ENCODE measurements at places on chromosomes 11 and 22.
A peak's percentile ranks its signal among the peaks of the same experiment; 100 is the strongest.

GRCh38 chr11:67273260-67273990 is 7.2 kb downstream of the GRK2 start:
- no peak for DNase-seq

GRCh38 chr11:76683161-76684095 is 12.9 kb upstream of the LRRC32 start:
- DNase-seq, result no peak

- no peak for DNase-seq
Measured at GRCh38 chr22:36447632-36448031, 33.8 kb downstream of the TXN2 start.

GRCh38 chr11:35163702-35164496 is 24.9 kb downstream of the CD44 start:
- no peak for DNase-seq

- DNase-seq, result no peak
Measured at GRCh38 chr22:17164392-17165024, 5.4 kb upstream of the HDHD5 start.

DNA sequence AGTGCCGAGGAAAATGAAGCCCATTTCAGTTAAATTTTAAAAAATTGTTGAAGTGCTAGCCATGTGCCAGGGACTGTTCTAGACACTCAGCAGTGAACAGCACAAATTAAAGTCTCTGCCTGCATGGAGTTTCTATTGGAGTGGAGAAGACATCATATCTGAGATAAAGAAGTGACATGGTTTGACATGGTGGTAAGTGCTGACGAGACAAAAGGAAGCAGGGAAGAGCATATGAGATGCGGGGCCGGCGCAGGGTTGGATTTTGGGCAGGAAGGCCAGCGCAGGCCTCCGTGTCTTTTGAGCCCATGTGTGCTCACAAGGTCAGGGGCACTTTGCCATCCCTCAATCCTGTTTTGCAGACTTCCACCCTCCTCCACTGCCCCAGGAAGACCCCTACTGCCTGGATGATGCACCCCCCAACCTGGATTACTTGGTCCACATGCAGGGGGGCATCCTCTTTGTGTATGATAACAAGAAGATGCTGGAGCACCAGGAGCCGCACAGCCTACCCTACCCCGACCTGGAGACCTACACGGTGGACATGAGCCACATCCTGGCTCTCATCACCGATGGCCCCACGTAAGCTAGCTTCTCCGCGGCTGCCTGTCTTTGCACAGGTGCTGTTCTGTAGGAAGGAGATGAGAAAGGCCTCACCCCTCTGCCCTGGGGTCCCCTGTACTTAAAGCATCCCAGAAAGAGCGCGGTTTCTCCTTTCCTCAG is 29.6 kb downstream of the AMPD3 start:
- no peak for DNase-seq

- no peak for DNase-seq
Measured at GRCh38 chr11:112634551-112634950, 326.7 kb upstream of the NCAM1 start.

- no peak for DNase-seq
Measured at GRCh38 chr11:111157571-111157970, 88.0 kb upstream of the POU2AF2 start.

GRCh38 chr22:19756288-19757128 is 4.1 kb upstream of the TBX1 start:
- DNase-seq, result peak; percentile 39

GRCh38 chr11:12973528-12974181 is 35.5 kb upstream of the RASSF10 start:
- no peak for DNase-seq

DNA sequence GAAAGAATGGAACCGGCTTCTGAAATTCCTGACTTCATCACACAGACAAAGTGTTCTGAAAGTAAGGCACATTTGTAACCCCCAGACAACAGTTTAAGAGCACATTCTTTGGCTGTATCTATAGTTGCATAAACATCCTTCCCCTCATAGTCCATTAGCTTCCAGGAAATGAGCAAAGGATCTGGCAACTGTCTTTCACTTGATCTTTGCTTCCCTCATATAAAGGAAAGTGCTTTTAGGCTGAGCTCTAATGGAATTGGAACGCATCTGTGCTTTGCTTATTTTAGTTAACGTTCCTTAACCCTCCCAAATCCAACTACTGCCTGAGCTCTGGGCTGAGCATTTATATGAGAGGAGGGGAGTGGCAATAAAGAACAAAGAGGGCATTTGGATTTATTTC is 76.9 kb upstream of the API5 start:
- no peak for DNase-seq

- no peak for DNase-seq
Measured at GRCh38 chr11:119580081-119580480, 148.9 kb downstream of the NECTIN1 start.

- DNase-seq, result no peak
Measured at GRCh38 chr11:47111318-47111804, 65.3 kb downstream of the ARFGAP2 start.

DNA sequence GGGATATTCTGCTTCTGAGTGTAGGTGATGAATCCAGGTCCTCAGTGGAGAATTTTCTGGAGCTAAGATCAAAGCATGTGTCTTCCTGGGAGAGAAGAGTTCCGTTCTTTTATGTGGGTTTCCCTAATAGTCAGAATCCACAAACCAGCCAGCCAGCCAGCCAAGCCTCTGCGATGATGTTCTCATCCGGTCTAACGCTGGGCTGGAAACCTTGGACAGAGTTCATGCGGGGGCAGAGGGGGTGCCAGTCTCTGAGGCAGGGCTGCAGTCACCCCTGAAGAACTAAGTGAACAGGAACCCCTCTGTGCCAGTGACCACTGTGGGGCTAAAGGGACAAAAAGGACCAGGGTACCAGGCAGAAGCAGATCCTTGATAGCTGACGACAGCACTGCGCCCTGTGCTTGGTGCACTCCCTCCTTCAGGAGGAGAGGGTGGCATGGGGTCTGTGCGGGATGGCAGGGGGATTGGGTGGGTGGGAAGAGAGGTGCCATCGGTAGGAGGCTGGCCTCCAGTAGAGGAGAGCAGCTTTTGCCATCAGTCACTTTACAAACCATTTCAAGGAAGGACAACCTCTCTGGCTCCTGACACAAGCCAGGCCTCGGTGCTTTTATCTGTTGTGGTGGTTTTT is 27.1 kb downstream of the ADAMTS15 start:
- no peak for DNase-seq

GRCh38 chr11:100208207-100208606 is 478.9 kb upstream of the ARHGAP42 start:
- no peak for DNase-seq

DNA sequence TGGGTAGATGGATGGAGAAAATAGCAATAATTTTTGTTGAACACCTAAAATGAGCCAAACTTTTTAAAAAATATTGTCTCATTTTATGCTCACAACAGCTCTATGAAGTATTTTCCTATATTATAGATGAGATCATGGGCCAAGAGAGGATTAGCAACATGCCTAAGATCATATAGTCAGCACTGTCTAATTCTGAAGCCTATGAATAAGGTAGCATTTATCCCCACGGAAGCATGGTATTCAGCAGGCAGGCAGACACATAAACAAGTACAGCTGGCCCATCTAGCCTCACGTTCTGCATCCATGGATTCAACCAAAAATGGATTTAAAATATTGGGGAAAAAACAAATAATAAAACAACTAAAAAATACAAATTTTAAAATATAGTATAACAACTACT is 21.9 kb upstream of the RAB30 start:
- DNase-seq, result no peak

- no peak for DNase-seq
Measured at GRCh38 chr22:24466716-24467328, 28.3 kb upstream of the UPB1 start.

DNA sequence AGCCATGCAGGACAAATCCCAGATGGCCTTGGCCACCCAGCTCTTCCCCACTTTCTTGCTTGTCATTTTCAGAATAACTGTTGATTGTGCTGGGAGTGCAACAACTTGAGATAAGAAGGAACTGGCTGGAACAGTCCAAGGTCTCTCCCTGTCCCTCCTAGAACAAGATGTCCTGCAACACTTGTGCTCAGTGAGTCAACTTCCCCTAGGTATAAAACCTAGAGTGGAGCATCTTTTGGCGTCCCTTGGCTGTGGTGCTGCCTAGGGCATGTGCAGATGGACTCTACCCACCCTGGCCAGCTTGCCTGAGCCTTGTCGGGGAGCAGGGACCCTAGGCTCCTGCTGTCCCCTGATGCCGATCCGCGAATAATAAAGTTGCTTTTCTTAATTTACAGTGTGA is 86.0 kb upstream of the SLC22A12 start:
- DNase-seq, result no peak

GRCh38 chr22:44331881-44332714 is 19.3 kb upstream of the SHISAL1 start:
- no peak for DNase-seq

DNA sequence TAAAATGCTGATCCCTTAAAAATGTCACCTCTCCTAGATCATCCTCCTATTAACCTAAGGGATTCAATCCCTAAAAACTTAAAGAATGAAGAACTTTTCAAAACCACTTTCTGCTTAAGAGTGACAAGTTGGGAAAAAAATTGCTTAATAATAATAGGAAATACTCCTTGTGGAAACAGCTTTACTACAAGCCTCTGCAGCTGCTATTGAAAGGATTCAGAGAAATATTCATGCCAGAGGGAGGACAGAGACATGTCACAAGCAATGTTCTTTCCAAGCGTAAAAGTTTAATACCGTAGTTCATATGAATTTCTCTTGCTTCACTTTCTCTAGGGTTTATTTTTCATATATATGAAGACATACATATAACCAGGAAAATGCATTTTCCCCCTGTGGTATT is 98.2 kb downstream of the ARHGAP20 start:
- DNase-seq, result no peak

DNA sequence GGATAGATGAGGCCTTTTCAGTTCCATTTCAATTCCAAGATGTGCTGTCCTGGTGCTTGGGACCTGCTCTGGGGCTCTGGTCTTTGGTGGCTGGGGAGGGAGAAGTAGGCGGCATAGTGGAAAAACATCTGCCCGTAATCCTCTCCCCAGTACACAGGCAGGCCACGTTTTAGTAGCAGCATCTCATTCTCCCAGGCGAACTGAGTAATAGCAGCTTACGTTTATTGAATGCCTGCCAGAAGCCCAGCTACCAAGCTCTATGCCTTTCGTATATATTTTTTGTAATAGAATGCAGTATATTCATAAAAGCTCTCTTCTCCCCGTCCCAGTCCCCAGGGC is 11.4 kb downstream of the ACO2 start:
- no peak for DNase-seq

- DNase-seq, result no peak
Measured at GRCh38 chr22:49295465-49295743, 532.3 kb downstream of the BRD1 start.

DNA sequence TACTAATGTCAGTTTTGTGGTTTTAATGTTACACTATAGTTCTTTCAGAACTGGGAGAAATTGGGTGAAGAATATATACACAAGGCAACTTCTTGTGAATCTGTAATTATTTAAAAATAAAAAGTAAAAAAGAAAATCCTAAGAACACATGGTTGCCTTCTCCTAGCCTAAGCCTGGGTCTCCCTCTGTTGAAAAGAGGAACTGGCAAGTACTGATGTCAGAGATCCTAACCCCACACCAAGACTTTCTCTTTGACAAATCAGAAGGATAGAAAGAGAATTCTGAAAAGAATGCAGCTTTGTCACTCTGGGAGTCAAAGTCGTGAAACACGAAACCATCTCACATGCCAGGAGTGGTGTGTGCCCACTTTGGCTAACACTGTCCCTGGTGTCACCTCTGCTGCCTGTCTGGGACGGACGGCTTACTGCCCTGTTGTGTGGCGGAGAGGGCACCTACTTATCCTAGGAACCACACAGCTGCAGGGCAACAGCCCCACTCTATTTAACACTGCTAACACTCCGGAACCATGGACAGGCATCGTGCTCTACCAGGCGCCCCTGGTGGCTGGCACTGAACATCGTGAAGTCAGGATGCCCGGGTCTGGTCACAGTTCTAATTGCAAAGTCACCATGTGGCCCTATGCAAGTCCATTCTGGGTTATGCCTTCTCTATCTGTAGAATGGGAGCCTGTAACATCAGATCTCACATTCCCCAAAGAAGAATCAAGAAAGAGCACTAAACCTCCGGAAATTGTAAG is 108.7 kb upstream of the CD82 start:
- DNase-seq, result no peak

DNA sequence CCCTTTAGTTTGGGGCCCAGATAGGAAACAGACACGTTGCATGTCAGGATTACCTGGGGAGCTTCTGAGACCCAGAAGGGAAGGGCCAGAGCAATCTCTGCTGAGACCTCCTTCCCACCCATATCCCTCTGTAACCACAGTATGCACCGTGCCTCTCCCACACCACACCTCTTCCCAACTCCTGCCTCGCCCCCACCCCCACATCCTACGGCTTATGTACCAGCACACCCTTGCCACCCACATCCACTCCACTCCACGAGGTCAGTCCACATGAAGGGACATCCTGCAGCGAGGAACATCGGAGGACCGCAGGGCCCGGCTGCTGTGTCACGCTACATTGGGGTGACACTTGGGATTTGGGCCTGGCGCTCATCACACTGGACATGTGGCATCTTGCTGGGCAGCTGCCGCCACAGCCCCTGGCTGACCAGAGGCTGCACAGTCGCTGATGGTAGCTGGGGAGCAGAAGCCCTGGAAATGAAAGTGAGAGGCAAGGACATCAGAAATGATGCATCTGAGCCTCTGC is 118.3 kb upstream of the LMO1 start:
- DNase-seq, result no peak

DNA sequence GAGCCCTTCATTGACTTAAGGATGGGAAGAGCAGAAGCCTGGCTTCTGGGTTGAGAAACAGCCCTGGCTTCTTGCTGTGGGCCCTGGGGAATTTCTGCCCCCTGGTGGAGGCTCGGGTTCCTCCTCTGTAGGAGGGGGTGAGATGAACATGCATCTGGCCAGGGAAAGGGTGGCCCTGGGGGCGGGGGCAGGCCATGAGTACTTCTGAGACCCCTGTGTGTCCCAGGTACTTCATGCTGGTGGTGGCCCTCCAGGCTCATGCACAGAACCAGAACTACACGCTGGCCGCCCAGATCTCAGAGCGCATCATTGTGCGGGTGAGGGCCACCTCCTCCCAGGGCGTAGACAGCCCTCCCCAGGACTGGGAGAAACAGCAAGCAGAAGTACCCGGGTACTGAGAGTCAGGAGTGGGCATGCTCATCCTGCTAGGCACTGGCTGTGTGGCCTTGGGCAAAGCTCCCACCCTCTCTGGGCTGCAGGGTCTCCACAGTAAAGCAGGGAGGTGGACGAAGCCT is 15.8 kb downstream of the TMEM258 start:
- DNase-seq, result no peak

GRCh38 chr11:20055312-20055711 is 105.0 kb downstream of the DBX1 start:
- no peak for DNase-seq
